ENCODE measurements at places on chromosomes 5 and 9. TPM values are rescaled to one million over a fixed set of nuclear protein-coding genes. Genes with fewer than 3 reads are reported as not detected.

The OBP2B gene
- total RNA-seq = not detected

The HMGXB3 gene
- 34.8 TPM for total RNA-seq

The TSSK1B gene
- not detected for total RNA-seq

The ZNF782 gene
- total RNA-seq = 1.4 TPM

The PRR16 gene
- total RNA-seq = not detected

The ARID3C gene
- not detected for total RNA-seq

Data from mammary microvascular endothelial cell (primary cell).